CD8-positive, alpha-beta T cell (primary cell): ENCODE measurements at places on chromosomes 7 and 10.

GRCh38 chr10:13942035-13942434, 355.3 kb downstream of the PRPF18 start:
- DNase-seq, result no peak

DNA sequence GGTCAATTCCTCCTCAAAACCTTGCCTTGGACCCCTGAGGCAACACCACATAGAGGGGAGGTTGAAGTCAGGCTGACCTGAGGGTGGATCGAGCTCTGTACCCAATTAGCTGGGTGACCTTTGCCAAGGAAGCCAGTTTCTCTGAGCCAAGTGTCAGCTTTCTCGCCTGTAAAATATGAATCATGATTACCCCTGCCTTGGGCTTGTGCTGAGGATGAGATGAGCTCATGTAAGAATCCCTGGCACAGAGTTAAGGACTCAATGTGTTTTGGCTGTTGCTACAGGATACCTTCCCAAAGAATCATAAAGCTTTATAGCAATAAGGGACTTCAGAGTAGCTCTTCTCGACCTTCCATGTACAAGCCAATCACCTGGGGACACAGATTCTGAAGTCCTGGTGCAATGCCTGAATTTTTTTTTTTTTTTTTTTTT, 43.5 kb upstream of the CACUL1 start:
- no peak for DNase-seq

- no peak for DNase-seq
Measured at GRCh38 chr10:119355930-119356329, 148.6 kb downstream of the GRK5 start.

DNA sequence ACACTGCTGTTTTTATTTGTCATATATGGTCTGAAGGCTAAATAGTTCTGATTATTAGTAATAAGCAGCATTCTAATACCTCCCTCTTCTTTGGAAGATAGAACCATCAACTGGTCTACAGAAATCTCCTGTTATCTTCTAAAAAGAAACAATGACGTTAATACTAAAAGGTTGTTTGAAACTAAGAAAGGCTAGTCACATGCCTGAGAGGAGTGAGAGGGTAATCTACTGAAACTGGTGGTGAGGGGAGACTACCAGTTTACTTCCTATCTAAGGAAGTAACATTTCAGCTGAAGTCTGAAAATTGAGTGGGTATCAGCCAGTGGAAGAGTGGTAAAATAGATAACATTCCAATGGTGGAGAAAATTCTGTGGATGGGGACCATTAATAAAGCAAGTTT, 48.4 kb downstream of the FGFBP3 start:
- no peak for DNase-seq

DNA sequence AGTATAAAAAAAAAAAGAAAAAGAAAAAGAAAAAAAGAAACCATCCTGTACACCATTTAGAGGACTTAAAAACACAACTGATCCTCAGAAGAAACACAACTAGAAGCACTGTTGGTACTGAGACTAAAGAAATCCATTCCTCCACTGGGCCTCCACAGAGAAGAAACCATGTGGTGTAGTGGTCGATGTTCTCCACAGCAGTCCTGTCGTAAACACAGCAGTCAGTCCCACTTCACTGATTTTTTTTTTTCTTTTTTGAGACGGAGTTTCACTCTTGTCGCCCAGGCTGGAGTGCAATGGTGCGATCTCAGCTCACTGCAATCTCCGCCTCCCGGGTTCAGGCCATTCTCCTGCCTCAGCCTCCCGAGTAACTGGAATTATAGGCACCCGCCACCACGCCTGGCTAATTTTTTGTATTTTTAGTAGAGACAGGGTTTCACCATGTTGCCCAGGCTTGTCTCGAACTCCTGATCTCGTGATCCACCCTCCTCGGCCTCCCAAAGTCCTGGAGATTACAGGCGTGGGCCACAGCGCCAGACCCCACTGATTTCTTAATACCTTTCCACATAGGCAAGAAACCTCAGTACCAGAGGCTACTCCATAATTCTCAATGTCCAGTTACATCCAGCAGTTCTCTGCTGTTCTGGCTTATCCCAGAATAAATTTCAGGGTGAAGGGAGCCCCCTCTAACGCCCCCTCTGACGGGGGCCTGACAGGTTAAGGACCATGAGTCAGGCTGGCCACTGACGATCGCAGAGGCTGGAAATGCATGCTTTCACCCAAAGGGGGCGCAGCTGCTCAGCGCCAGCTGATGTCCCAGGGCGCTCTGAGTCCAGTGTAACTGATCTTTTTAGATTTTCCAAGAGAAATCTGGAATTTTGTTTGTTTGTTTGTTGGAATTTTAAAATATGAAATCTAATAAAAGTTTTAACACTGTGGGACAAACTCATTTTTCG, 24.8 kb upstream of the FFAR4 start:
- DNase-seq, result no peak

GRCh38 chr7:41731493-41732435, 28.9 kb upstream of the INHBA start:
- DNase-seq, result no peak
